ENCODE measurements at places on chromosomes 4 and X.

GRCh38 chr4:48237996-48238645 is 31.5 kb downstream of the TEC start:
- no peak for DNase-seq

DNA sequence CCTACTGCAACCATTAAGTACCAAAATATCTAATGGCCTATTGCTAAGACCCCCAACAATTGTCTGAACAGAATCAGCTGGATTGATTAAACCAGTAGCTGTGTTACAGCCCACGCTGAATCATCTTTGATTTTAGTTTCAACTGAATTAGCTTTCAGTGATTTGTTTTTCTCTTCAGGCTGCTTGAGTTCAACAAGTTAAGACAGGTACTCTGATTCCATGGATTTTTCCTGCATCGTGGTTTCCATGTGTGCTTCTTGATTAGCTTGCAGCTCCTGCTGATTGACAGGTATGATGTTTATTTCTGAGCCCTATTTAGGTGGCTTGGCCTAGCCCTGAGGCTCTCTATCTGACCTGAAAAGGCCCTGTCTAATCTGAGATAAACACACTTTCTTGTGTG is 91.3 kb downstream of the GUCY2F start:
- DNase-seq, result no peak

DNA sequence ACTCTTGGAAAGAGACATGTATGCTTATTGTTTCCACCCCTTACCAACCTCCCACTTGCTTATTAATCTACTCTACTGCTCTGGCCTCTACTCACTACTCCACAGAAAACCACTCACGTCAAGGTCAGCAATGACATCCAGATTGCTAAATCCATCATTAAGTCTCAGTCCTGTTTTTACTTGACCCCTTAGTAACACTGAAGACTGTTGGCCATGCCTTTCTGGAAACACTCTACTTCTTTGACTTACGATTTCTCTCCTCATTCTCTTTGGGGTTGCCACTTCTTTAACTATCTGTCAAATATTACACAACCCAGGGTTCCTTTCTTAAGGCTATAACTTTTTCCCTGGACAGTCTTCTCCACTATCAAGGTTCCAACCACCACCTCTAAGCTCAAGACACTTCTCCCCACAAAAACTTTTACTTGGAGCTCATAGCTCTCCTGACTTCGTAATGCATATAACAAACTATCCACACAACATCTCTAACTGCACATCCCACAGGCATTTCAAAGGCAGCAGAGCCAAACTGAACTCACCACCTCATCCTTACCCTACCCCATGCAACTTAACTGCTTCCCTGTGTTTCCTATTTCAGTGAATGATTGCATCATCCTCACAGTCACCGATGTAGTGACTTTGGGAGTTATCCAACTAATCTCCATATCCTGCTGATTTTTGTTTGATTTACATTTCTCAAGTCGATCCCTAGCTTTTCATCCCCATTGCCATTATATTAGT is 15.8 kb upstream of the MAGEA4 start:
- no peak for DNase-seq

DNA sequence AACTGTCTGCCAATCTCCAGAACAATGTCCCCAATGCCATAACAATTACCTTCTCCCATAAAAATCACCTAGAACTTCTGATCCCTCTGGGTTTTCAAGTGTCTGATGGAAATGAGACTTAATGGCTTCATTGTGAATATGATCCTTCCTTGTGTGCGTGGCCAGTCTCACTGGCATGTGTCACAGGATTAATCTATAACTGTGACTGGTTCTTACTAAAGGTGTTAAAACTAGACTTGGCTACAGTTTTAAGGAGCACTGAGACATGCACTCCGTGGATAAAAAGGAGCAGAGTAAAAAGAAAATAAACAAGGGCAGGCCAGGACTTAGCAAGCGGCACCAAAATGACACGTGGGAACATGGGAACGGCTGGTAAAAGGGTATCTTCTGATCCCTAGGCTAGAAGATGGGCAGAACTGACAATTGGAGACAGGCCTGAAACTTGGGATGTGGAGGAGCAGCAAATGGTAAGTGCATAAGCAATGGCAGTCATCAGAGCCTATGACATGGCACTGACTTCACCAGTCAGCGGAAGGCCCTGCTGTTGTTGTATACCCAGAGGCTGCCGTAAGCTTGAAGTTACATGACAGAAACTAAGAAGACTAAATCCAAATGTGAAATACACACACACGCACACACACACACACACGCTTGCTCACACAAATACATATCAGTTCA is 256.6 kb upstream of the NOCT start:
- DNase-seq, result no peak

GRCh38 chrX:131513159-131513914 is 30.5 kb upstream of the OR13H1 start:
- no peak for DNase-seq

DNA sequence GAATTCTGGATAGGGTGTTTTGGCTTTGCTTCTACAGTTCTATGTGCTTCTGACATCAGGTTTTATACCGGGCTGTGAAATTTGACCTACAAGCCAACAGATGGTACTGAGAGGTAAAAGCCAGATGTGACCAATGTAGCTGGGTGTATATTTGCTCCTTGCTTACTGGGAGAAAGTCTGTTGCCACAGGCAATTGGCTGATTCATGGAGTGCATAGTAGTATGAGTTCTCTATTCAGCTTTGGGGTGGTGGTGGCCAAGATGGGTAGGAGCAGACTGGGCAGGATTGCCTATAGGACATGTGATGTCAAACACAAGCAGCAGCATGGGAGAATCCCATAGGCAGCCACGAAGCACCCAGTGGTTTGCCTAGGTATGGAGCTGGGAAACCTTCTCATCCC is 1827.0 kb downstream of the C4orf33 start:
- no peak for DNase-seq

GRCh38 chrX:42020225-42020624 is 96.9 kb upstream of the CASK start:
- DNase-seq, result no peak

- no peak for DNase-seq
These were observed 228.8 kb downstream of the THOC2 start for GRCh38 chrX:123504047-123504446.

GRCh38 chrX:119505945-119506344 is 37.7 kb downstream of the SLC25A5 start:
- no peak for DNase-seq
